ENCODE measurements at places on chromosomes 16 and 17. TPM values are rescaled to one million over a fixed set of nuclear protein-coding genes. Genes with fewer than 3 reads are reported as not detected.

GRCh38 chr16:81875461-81875860 is 96.4 kb downstream of the PLCG2 start:
- no peak overlapping the region for H3K4me3 ChIP-seq
- H3K36me3 ChIP-seq, result no peaks in the 10 kb centered on the region
- H3K4me1 ChIP-seq, result peaks cover 12% of the 10 kb centered on the region

DNA sequence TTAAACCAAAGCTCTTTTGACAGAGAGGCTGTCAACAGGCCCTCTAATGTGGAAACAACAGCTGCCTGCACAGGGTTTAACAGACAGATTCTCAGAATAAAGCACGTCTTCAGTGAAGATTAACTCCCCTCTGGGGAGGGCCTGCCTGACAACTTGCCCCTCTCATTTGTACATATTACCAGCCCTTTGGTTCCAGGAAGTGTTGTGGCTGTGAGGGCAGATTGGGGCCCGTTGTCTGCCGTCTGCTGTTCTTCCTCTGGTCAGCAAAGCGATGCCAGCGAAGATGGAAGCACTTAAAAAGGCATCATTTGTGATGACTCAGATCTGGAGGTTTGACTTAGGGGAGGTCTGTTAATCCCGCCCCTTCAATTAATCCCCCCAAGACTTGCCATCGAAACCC is 177.0 kb upstream of the IRX6 start:
- no peaks in the 10 kb centered on the region for H3K36me3 ChIP-seq
- no peak overlapping the region for H3K27ac ChIP-seq
- H3K4me3 ChIP-seq, result no peak overlapping the region

DNA sequence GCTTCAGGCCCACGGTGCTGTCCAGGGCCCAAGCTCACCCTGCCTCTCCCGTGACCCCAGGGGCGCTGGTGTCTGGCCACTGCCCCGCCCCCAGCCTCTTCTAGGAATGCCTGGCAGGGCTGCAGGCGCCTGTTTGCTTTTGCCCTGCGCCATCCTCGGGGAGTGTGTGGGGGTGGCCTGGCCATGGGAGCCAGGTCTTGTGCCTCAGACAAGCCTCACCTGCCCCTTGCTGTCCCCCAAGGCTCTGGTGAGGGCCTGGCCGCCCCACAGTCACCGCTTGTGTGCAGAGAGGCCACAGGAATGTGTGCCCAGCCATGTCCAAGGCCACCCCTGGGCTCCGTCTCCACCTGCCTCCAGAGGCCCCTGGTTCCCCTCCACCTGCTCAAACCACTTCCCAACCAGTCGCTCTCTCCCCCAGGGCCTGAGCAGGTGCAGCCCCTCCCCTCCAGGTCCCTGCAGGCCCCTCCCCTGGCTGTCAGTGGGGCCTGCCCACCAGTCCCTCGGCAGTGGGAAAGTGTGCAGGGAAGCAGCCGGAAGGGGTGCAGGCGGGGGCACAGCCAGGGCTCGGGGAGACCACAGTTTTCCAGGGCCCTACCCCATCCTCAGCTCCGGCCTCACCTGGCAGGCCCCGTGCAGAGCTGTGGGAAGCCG is 841 bp upstream of the IGFALS start:
- H3K27ac ChIP-seq, result no peak overlapping the region
- no peaks in the 10 kb centered on the region for H3K27me3 ChIP-seq
- H3K36me3 ChIP-seq, result peaks cover 12% of the 10 kb centered on the region

DNA sequence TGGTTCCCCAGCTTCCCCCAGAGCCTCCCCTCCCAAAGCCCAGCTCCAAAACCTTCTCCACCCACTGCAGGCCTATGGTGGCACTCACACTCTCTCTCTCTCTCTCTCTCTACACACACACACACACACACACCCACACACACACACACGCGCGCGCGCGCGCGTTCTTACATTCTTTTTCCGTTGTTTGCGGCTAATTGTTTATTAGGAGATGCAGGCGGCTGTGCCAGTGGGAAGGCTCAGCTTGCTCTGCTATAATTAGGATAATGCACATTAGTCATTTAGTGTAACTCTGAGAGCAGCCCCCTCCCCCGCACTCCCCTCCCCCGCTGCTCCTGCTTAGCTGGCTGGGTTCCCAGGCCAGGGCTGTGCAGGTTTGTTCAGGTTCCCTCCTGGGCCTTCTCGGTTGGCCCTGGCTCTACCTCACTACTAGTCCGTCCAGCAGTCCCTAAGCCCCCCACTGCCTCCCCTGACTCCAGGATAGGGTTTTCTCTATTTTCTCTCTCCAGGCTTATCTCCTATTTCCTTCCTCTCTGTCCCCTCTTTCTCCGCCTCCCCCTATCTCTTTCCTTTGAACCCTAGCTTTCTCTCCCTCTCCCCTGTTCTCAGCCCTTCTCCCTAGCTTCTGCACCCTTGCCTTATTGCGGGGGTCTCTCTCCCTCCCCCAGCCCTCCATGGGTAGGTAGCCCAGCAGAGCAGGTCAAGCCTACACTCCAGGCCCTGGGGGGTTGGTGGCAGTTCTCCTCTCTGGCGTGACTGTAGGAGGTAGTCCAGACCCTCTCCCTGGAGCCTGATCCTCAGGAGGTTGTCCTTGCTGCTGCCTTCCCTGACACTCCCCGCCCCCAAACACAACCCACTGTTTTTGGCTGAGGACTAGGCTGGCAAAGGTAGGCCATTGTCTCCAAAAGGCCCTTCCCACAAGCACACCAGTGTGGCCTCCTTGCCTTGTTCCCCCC is 34.0 kb downstream of the TMEM132E start:
- peaks cover 24% of the 10 kb centered on the region for H3K27me3 ChIP-seq
- no peaks in the 10 kb centered on the region for H3K36me3 ChIP-seq
- DNase-seq, result no peak
- H3K4me1 ChIP-seq, result no peaks in the 10 kb centered on the region
- H3K4me3 ChIP-seq, result no peak overlapping the region
- no peak overlapping the region for H3K27ac ChIP-seq

DNA sequence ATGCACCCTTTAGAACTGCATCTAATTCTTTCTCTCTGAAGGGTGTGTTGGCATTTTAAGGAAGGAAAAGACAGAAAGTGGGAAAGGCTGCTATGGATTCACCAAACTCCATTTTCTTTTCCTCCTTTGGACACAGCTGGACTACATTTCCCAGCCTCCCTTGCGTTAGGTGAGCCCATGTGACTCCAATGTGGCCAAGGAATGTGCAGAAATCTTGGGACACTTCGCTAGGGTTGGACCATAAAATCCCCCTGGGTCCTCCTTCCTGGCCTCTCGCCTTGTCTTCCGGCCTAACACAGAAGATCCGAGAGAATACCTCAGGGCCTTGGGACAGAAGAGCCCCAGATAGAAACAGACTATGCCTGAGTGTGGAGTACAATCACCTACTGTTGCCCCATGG is 56.3 kb downstream of the ABCC12 start:
- H3K4me1 ChIP-seq, result no peaks in the 10 kb centered on the region
- no peak overlapping the region for H3K4me3 ChIP-seq
- DNase-seq, result no peak
- H3K36me3 ChIP-seq, result no peaks in the 10 kb centered on the region
- peaks cover 11% of the 10 kb centered on the region for H3K27me3 ChIP-seq

DNA sequence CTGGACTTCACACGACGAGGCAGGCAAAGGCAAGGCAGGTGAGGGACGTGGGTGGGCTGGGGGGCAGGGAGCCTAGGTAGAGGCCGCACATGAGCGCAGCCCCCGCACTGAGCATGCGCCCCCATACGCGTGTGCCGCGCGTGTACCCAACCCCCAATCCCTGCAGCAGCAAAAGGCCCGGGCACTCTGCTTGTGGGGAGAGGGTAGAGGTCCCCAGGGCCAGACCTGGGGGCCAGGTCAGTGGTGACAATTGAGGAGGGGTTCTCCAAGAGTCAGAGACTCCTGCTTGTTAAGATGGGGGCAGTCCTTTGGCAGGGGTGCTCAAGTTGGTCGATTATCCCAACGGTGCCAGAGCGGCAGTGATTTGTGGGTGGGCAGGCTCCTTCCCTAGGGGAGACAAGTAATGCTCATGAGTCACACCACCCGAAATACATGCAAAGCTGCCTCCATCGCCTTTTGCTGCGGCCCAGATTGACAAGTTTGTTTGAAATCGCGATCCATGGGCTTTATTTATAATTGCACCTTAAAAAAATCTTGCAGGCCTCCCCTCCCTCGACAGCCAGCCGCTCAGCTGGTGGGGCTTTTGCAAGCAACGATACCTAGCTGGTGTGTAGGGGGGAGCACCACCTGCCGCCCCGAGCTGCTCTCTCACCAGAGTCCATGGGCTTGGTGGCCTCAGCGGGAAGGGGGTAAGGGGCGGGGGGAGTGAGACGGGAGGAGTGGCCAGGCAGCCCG is 1.1 kb upstream of the GIT1 start:
- H3K4me1 ChIP-seq, result peaks cover 64% of the 10 kb centered on the region
- H3K27me3 ChIP-seq, result no peaks in the 10 kb centered on the region
- H3K27ac ChIP-seq, result peak overlapping the region; percentile 93
- peaks cover 2% of the 10 kb centered on the region for H3K36me3 ChIP-seq

ADGRG3 gene
- not detected for total RNA-seq

RHBDL1 gene
- total RNA-seq, result 1.5 TPM

Measured in activated CD4-positive, alpha-beta T cell treated with anti-CD3 and anti-CD28 coated beads, Interleukin-2, amount 10 ng/mL, durations not matched to agents 7 days and 5 days (primary cell).